ENCODE measurements at places on chromosomes 7 and 10. TPM values are rescaled to one million over a fixed set of nuclear protein-coding genes. Genes with fewer than 3 reads are reported as not detected.
A peak's percentile ranks its signal among the peaks of the same experiment; 100 is the strongest.

- peak; percentile 68 for DNase-seq
These were observed 30.9 kb downstream of the LAMB1 start for GRCh38 chr7:107972075-107972482.

GRCh38 chr10:128599538-128599937, 473.3 kb upstream of the MKI67 start:
- DNase-seq = no peak

GRCh38 chr10:87634311-87634710, 25.4 kb upstream of the PAPSS2 start:
- no peak for DNase-seq

- no peak for DNase-seq
These were observed 66.7 kb downstream of the CREB3L2 start for GRCh38 chr7:137934941-137935883.

The ACHE gene
- 3.6 TPM for total RNA-seq

The TRIM50 gene
- 0.19 TPM for total RNA-seq

DNA sequence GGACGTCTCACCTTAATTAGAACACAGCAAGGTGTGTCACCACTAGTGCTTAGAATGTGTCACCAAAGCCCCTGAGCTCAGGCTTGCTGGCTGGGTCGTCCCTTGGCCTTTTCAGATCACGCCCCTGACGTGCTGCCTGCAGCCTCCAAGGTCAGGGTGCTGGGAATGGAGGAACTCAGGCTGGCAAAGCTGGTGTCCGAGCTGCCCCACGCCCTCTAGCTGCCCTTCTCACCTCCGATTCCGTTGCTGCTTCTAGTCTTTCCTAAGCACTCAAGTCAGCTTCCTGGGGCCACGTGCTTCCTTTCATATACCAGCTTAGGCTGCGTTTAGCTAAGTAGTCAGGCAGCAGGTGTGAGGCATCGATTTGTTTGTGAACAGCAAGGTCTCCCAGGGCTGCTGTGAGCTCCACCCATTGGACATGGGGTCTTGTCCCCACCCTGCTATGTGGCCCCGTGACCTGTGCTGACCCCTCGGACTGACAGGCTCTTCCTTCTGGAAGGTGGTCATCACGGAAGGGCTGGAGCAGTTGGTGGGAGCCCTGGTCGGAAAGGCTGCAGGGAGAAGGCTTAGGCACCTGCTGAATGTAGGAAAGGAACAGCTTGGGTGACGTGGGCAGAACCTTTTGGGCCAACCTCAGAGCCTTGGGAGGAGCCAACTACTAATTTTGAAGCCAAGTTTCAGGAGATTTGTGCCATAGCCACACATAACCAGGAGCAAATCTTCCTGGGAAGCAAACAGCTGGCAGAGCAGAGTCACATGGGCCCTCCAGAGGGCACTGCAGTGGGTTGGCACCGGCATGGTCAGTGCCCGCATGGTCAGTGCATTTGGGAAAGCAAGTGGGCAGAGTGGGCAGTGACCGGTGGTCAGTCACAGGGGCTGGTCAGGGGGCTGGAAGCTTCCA, 28.8 kb downstream of the VIPR2 start:
- no peak for DNase-seq

GRCh38 chr7:102063690-102064180, 222.9 kb upstream of the SH2B2 start:
- peak; percentile 80 for DNase-seq

DNA sequence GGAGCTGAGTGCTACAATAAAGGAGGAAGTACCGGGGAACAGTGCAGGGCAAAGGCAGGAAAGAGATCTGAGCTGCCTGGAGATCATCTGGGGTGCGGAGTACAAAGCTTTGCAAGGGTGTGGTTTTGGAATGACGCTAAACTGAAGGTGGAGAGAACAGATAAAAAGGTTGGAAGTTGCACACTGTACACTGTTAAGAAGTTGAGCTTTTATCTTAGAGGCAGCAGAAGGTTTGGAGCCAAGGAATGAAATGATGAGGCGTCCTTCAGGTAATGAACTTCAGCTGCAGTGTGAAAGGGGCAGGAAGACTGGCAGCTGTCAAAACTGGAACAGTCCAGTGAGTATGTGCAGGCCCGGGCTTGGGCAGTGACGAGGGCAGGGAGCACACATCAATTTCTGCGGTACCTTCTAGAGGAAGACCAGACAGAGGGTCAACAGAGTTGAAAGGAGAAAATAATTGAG, 7.2 kb upstream of the ANKRD61 start:
- DNase-seq = no peak

The GRK5 gene
- 18.7 TPM for total RNA-seq

The BICC1 gene
- 136 TPM for total RNA-seq

DNA sequence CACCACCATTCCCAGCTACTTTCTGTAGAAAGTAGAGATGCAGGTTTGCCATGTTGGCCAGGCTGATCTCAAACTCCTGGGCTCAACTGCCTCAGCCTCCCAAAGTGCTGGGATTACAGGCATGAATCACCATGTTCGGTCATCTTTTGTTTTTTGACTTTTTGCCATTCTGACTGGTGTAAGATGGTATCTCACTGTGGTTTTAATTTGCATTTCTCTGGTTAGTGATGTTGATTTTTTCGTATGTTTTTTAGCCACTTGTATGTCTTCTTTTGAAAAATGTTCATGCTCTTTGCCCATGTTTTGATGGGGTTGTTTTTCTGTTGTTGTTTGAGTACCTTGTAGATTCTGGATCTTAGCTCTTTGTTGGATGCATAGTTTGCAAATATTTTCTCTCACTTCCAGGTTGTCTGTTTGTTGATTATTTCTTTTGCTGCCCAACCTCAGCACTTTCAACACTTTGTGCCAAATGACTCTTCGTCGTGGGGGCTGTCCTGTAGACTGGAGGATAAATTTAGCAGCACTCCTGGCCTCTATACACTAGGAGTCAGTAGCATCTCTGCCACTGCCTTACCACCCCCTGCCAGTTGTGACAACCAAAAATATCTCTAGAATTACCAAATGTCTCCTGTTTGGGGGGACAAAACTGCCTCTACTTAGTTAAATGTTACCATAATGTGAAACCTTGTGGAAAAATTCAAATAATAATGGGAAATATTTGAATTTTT, 6.5 kb upstream of the CPED1 start:
- DNase-seq = no peak

The MALRD1 gene
- total RNA-seq = 2.0 TPM

The LBX1 gene
- total RNA-seq = not detected

The ATOH7 gene
- total RNA-seq = 0.16 TPM

Data from kidney (tissue), 22 donors.